Putamen (tissue), 1 donor: ENCODE measurements at places on chromosomes 16 and 17.

DNA sequence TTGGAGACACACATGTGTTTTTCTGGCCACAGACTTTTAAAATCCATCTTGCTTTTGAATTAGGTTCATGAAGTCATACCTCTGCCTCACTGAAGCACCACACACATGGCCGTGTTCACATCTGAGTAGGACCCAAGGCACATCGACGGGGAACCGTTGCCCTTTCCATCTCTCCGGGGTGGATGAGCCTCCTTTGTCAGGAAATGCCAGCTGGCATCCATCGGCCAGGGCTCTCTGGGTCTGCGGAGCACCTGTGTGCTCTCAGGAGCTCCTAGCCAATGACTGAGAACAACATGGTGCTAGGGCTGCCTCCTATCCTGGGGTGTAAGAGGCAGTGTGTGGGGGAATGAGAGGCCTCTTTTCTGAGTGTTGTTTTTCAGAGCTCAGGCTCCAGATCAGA lies 24.5 kb upstream of the NKD1 start:
- DNase-seq: no peak

DNA sequence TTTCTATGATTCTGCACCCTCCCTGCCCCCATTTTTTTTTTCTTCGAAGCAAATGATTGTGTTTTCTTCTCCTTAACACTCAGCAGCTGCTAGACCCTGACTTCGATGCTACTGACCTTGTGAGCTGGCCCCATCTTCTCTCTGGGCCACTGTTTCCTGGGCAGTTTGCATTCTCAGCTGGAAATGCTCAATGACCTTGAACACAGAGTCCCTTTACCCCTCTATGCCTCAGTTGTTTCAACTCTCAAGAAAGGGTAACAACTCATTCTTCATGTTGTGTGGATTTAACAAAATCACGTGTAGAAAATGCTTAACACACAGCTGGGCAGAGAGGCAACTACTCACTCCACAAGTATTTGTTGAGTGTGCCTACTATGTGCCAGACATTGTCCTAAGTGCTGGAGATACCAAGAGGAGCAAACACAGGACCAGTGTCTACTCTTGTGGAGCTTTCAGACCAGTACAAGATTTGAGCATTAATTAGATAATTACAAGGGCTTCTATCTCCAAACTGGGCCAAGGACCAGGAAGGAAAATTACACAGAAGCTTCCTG lies 66.2 kb downstream of the IQCK start:
- no peak for DNase-seq

DNA sequence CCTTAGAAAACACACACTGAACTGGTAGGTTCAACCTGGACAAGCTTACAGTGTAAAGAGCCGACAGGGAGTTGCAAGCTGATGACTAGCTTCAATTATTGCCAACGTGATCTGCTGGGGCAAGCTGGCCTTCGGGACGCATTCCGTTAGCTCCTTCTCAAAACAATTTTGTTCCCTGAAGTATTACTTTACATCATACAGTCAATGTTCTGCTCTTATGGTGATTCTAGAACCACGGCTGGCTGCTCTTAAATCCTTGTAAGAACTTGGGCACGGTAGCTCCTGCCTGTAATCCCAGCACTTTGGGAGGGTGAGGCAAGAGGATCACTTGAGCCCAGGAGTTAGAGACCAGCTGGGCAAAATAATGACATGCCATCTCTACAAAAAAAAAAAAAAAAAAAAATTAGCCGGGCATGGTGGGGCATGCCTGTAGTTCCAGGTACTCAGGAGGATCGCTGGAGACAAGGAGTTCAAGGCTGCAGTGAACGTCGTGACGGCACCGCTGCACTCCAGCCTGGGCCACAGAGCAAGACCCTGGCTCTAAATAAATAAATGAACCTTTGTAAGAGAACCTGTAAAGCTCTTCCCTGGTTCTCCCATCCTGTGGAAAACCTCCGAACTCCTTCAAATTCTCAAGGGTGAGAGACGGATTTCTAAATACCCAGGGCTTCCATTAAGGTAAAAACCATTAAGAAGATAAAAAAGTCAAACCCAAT lies 2.0 kb downstream of the CDIP1 start:
- DNase-seq: no peak

DNA sequence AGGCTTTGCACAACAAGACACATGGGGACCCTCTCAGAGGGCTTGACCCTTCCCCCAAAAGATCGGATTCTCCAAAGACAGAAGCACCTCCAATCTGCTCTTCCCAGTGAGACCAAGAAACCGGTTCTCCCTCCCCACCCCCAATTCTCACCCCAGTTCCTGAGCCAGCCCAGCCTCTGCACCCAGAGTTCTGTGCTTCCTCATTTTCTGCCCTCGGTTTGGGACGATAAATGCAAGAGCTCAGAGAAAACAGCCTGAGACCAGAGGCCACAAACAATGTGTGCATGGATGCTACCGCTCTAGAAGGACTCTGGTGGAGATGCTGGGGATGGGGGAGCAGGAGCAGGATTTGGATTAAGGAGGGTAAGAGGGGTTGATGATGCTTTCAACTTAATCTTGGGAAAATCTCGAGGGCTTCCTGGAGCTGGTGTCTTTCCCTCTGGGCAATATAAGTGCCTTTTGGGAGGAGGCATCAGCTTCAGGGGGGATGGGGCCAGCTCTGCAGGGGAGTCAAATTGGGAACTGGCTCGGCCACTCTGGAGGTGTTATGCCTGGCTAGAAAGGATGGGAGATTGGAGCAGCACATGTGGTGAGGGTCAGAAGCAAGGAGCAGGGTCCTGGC lies 6.0 kb downstream of the KRT15 start:
- no peak for DNase-seq

DNA sequence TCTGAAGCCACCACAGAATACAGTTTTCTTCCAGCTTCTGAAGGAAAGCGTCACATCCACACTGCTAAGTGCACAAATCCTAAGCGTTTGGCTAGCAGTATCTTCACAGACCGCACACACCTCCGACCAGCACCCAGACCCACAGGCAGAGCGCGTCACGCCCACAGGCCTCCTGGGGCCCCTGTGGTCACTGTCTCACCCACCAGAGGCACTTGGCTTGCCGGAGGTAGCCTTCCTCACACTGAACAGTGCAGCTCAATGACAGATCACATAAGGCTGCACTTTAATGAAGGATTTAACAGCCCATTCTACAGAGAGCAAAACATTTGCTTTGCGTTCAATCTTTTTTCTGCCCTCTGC lies 21.2 kb downstream of the SPHK1 start:
- no peak for DNase-seq

GRCh38 chr16:59973966-59974365 lies 1239.8 kb upstream of the GOT2 start:
- no peak for DNase-seq

DNA sequence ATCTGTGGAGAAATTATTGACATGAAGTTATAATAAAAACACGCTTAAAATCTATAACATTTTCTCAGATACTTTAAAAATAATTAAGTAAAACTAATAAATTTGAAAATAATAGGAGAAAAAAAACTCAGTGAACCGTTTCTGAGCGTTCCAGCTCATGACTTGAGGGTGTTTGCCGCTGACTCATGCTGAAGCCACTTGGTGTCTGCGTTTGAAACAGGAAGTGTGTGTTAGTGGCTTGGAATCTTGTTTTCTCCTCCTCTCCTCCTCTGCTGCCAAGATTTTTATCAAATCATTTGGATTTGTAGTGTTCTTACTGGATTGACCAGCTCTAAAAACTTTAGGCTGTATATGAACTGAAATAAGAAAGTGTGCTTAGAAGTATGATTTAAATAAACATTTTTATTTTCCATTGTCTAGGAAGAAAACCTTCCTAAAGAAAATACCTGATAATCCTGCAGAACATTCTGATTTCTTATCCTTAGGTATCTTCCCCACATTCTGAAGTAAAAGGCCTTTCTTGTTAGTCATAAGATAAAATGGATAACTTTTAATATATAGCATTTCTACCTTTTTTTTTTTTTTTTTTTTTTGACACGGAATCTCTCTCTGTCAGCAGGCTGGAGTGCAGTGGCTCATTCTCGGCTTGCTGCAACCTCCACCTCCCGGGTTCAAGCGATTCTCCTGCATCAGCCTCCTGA lies 30.8 kb downstream of the USP10 start:
- DNase-seq: no peak

DNA sequence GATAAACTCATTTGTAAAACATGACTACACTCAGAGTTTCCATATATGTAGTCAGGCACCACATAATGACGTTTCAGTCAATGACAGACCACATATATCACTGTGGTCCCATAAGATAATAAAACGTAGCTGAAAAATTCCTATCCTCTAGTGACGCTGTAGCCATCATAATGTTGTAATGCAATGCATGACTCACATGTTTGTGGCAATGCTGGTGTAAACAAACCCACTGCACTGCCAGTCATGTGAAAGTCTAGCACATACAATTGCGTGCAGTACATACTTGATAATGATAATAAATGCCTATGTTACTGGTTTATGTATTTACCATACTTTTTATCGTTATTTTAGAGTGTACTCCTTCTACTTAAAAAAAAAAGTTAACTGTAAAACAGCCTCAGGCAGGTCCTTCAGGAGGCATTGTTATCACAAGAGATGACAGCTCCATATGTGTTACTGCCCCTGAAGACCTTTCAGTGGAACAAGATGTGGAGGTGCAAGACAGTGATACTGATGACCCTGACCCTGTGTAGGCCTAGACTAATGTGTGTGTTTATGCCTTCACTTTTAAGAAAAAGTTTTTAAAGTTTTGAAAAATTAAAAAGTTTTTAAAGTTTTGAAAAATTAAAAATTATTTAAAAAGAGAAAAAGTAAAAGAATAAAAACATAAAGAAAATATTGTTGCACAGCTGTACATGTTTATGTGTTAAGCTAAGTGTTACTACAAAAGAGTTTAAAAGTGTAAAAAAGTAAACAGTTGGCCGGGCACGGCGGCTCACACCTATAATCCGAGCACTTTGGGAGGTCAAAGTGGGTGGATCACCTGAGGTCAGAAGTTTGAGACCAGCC lies 9.0 kb downstream of the STAT5B start:
- no peak for DNase-seq

DNA sequence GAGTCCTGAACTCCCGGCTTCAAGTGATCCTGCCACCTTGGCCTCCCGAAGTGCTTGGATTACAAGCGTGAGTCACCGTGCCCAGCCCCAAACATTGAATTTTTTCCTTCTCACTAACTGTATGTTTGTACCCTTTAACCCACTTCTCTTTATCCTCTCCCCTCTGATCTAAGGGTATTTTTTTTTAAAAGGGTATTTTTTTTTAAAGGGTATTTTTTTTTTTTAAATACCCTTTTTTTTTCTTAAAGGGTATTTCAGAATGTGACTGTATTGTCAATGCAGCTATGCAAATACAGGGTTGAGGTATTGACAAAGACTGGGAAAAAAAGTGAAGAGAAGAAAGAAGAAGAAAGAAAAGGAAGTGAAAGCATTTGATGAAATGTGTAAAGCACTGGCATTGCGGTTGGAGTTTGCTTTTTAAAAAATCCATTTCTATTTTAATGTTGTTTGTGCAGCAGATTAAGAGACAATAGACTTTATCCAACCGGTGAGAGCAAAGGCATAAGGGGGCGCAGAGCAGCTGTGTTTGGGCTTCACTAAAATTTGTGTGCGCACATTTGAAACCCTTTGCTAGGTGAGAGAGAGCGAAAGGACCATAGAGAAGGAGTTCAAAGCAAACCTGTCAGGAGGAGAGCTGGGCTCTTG lies 42.4 kb downstream of the SYT17 start:
- no peak for DNase-seq

- DNase-seq: no peak
Observed at GRCh38 chr17:78409191-78409928, 30.9 kb downstream of the PGS1 start.

GRCh38 chr16:69501956-69502745 lies 63.6 kb upstream of the NFAT5 start:
- DNase-seq: no peak

- no peak for DNase-seq
Observed at GRCh38 chr16:57661510-57661909, 6.6 kb upstream of the ADGRG3 start.

GRCh38 chr17:37045351-37045922 lies 96.7 kb downstream of the AATF start:
- no peak for DNase-seq

DNA sequence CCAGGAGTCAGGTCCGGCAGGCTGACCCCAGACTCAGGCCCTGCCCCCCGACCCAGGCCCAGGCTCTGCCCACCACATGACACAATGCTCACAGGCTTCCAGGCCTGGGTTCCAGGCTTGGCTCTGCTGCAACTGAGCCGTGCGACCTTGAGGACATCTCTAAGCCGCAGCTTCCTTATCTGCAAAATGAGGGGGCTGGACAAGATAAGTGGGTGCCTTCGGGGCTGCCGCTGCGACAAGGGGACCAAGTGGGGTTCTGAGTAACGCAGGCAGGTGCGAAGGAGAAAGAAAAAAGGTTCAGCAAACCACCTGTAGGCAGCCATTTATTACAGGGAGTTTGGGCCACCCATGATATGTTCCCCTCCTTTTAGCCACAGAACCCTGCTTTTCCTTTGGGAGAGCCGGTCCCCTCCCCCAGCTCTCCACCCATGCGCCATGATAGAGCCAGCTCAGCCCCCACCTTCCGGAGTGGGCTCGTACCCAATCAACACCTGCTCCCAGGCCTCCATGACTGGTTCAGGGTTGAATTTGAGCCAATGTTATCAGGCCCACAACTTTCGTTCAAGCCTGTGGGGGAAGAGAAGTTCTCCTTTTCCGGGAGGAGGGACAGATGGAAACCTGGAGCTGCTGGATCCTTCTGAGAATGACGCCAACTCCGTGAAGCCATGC lies 38.2 kb downstream of the RTN4RL1 start:
- no peak for DNase-seq

DNA sequence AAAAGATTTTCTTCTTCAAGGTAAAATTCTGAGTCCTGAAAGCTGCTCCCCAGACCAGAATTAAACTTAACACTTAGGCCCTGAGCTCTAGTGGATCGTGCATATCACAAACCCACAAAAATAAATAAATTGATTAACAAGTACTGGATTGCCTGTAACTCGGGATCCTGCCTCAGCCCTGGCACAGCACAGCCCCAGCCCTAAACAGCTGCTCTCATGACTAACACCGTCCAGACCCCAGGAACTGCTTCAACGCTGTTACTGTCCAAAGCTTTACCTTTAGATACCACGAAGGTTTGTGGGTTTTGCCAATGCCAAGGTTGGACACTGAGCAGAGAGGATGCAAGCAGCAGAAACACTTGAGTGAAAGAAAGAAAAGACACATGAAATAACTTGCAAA lies 172.5 kb downstream of the COPRS start:
- DNase-seq: no peak

DNA sequence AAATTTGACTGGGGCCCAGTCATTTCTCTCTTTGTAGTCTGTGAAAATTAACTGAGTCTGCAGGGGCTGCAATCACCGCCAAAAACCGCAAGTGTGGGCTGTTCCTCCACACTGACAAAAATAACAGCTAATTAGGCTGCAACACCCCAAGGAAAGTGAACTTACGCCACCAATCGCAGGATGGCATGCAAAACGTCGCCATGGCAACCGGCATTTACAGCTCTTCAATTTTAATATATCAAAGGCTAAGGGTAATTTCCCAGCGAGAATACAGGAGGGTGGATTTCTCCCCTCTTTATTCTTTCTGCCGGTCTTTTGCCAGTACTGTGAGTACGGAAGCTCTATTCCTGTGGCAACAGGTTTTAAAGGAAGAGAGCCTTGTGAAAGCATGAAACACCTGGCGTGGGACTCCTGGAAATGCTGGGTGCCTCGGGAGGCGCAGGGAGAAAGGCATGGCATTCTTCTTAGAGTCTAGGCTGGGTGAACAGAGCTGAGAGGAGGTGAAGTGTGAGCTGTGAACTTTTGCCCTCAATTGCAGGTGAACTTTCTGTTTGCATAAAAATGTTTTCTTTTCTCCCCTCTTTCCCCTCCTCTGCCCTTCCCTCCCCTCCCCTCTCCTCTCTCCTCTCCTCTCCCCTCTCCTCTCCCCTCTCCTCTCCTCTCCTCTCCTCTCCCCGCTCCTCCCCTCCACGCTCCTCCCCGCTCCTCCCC lies 399.7 kb downstream of the XYLT1 start:
- DNase-seq: peak; percentile 74
